Pancreas (tissue), 10 donors: ENCODE measurements at places on chromosomes 13 and 19. TPM values are rescaled to one million over a fixed set of nuclear protein-coding genes. Genes with fewer than 3 reads are reported as not detected.

- DNase-seq = no peak
Observed at GRCh38 chr19:38264486-38265212, at the start of gene SPINT2. Gene SPINT2 (plus strand): TSS chr19:38264573. CDS start chr19:38264893, 320 bp downstream.

- DNase-seq = no peak
Observed at GRCh38 chr19:28445826-28446225, 767.1 kb downstream of the UQCRFS1 start.

DNA sequence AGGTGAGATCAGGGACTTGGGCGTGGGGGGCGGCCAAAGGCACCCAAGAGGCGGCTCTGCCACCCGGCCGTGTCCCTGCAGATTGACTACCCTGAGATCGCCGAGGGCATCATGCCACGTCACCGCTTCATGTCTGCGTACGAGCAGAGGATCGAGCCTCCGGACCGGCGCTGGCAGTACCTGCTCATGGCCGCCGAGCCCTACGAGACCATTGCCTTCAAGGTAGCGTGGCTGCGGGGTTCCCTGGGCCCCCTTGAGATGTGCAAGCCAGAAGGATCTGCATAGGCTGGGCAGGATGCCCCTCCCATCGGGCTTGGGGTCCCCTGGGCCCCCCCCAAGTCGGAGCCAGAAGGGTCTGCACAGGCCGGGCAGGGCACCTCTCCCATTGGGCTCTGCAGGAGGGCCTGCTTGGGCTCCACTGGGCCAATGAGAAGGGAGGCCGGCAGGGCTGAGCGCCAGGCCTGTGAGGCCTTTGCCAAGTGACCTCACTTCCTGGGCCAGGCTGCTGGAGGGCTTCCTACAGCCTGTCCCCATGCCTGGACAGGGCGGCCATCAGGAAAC is 2.2 kb upstream of the AMH start:
- DNase-seq = peak; percentile 67

- DNase-seq = no peak
Observed at GRCh38 chr13:110402299-110403069, 95.4 kb downstream of the COL4A2 start.

The RNF113B gene
- not detected for total RNA-seq

- no peak for DNase-seq
Observed at GRCh38 chr13:104170980-104171555, 1104.9 kb upstream of the SLC10A2 start.

GRCh38 chr19:56324436-56324835 is 9.8 kb upstream of the ZSCAN5A start:
- no peak for DNase-seq

The ZNF284 gene
- total RNA-seq = 0.84 TPM
